Right ventricle myocardium superior (tissue), 1 donor: ENCODE measurements at places on chromosomes 2 and 18. TPM values are rescaled to one million over a fixed set of nuclear protein-coding genes. Genes with fewer than 3 reads are reported as not detected.

MZT2B gene
- total RNA-seq, result 554 TPM

TTR gene
- not detected for total RNA-seq

SMC6 gene
- 12.1 TPM for total RNA-seq

SGPP2 gene
- total RNA-seq, result 15.3 TPM

GCG gene
- not detected for total RNA-seq

VWC2L gene
- not detected for total RNA-seq

PXDN gene
- 15.6 TPM for total RNA-seq

RIT2 gene
- total RNA-seq, result not detected

SERPINB2 gene
- not detected for total RNA-seq
